ENCODE measurements at places on chromosomes 7 and 10.

DNA sequence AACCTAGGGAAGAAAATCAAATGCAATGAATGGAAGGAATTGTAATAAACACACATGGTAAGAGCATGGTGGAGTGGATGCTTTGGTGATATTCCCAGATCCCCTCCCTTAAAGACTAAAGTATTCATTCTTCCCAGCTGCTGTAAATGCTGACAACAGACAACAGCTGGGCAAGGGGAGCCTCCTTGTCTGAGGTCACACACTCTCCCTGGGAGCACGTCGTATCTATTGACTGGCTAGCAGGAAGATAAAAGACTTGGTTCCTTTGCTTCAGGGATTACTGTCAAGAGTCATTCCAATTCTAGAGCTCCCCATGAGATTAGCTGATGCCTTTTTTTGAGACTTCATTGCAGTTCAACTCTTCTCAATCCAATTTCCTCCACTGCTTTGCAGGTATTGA lies 443.5 kb upstream of the ETV1 start:
- no peaks in the 10 kb centered on the region for H3K36me3 ChIP-seq
- H3K27me3 ChIP-seq = no peaks in the 10 kb centered on the region
- H3K4me1 ChIP-seq = no peaks in the 10 kb centered on the region
- H3K27ac ChIP-seq = no peak overlapping the region

GRCh38 chr10:34147641-34148304 lies 667.3 kb downstream of the PARD3 start:
- DNase-seq = no peak
- no peak overlapping the region for H3K4me3 ChIP-seq
- H3K36me3 ChIP-seq = no peaks in the 10 kb centered on the region
- H3K27ac ChIP-seq = no peak overlapping the region
- peaks cover 10% of the 10 kb centered on the region for H3K27me3 ChIP-seq

DNA sequence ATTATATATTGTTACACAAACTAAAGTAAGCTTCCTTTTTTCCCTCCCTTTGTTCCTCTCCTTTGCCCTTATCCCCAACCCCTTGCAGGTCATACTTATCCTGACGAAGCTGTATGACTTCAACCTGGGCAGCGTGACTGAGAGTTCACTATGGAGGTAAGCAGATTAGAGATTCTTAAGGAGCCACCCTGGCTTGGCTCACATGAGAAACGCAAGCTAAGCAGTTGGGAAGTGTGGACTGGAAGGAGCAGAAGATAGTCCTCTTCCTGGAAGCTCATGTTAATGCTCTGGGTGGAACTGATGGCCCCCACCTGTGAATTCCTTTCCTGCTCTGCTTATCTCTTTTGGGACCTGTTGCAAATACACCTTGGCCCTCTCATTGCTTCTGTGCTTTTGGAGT lies 201.6 kb downstream of the SORCS3 start:
- DNase-seq = no peak
- no peak overlapping the region for H3K27ac ChIP-seq
- H3K4me1 ChIP-seq = no peaks in the 10 kb centered on the region
- H3K27me3 ChIP-seq = no peaks in the 10 kb centered on the region
- H3K36me3 ChIP-seq = no peaks in the 10 kb centered on the region

DNA sequence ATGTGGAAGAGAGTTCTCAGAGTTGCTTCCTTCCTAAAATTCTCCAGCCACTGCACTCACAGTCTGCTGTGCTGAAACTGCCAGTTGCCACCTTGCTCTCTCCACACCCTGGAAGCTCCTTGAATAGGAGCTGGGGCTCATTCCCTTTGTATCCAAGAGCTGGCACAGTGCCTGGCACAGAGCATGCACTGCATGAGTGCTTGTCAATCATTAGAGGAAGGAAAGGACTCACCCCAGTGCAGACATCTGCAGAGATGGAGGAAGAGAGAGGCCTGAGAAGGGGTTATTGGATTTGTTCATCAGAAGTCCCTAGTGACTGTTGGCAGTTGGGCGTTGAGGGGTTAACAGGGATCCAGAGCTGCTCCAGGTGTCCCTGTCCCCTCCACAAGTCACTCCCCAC lies 41.7 kb upstream of the DUSP5 start:
- H3K4me1 ChIP-seq = peaks cover 53% of the 10 kb centered on the region
- H3K27me3 ChIP-seq = no peaks in the 10 kb centered on the region
- DNase-seq = no peak
- peak overlapping the region; percentile 61 for H3K27ac ChIP-seq

DNA sequence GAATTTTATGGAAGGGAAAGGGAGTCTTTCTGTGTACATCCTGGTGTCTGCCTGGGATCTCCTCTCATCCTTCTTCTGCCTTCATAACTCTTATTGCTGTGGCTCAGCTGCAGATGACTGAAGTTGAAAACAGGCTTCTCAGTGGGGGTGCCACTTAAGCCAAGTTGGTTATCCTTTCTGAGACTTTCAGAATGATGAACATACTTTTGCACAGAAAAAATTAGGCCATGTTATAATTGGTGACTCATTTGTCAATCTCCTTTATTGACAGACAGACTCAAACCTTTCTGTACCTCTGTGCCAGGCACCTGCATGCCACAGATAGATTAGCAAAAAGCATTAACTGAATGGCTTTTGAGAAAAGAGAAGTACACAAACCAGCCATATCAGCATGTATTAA lies 430.3 kb downstream of the SORCS1 start:
- H3K27ac ChIP-seq = no peak overlapping the region
- no peaks in the 10 kb centered on the region for H3K4me1 ChIP-seq
- no peak overlapping the region for H3K4me3 ChIP-seq
- H3K27me3 ChIP-seq = no peaks in the 10 kb centered on the region

- no peak overlapping the region for H3K4me3 ChIP-seq
- H3K27me3 ChIP-seq = no peaks in the 10 kb centered on the region
- peaks cover 52% of the 10 kb centered on the region for H3K36me3 ChIP-seq
- H3K27ac ChIP-seq = no peak overlapping the region
- DNase-seq = no peak
Observed at GRCh38 chr7:135420786-135421185, 89.1 kb downstream of the CNOT4 start.

- no peaks in the 10 kb centered on the region for H3K36me3 ChIP-seq
- no peak overlapping the region for H3K27ac ChIP-seq
- no peak for DNase-seq
- peaks cover 2% of the 10 kb centered on the region for H3K27me3 ChIP-seq
- no peak overlapping the region for H3K4me3 ChIP-seq
- peaks cover 7% of the 10 kb centered on the region for H3K4me1 ChIP-seq
Observed at GRCh38 chr10:7598771-7599170, 68.0 kb downstream of the ITIH5 start.

DNA sequence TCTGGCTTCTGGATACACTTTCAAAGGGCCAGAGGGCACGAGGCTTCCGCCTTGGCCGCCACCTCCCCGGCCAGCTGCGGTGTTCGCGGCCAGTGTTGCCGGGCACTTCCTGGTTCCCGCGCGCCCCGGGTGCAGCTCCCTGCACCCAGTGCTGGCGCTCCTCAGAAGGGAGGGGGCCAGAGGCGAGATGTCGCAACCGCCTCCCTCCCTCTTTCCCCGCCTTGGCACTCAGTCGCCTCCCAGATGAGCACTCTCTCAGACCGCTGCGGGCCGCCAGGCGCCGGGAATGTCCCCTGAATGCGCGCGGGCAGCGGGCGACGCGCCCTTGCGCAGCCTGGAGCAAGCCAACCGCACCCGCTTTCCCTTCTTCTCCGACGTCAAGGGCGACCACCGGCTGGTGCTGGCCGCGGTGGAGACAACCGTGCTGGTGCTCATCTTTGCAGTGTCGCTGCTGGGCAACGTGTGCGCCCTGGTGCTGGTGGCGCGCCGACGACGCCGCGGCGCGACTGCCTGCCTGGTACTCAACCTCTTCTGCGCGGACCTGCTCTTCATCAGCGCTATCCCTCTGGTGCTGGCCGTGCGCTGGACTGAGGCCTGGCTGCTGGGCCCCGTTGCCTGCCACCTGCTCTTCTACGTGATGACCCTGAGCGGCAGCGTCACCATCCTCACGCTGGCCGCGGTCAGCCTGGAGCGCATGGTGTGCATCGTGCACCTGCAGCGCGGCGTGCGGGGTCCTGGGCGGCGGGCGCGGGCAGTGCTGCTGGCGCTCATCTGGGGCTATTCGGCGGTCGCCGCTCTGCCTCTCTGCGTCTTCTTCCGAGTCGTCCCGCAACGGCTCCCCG lies at the start of gene FFAR4:
FFAR4 (plus strand) TSS at position 231 of the 842 bp plus-strand sequence; CDS start at position 287, 56 bp downstream.
- H3K4me1 ChIP-seq = peaks cover 7% of the 10 kb centered on the region
- no peaks in the 10 kb centered on the region for H3K36me3 ChIP-seq
- H3K27me3 ChIP-seq = peaks cover 73% of the 10 kb centered on the region
- DNase-seq = no peak

GRCh38 chr7:12322903-12323300 lies 80.8 kb downstream of the VWDE start:
- no peak for DNase-seq
- H3K27ac ChIP-seq = no peak overlapping the region
- no peaks in the 10 kb centered on the region for H3K27me3 ChIP-seq
- no peak overlapping the region for H3K4me3 ChIP-seq
- no peaks in the 10 kb centered on the region for H3K36me3 ChIP-seq

DNA sequence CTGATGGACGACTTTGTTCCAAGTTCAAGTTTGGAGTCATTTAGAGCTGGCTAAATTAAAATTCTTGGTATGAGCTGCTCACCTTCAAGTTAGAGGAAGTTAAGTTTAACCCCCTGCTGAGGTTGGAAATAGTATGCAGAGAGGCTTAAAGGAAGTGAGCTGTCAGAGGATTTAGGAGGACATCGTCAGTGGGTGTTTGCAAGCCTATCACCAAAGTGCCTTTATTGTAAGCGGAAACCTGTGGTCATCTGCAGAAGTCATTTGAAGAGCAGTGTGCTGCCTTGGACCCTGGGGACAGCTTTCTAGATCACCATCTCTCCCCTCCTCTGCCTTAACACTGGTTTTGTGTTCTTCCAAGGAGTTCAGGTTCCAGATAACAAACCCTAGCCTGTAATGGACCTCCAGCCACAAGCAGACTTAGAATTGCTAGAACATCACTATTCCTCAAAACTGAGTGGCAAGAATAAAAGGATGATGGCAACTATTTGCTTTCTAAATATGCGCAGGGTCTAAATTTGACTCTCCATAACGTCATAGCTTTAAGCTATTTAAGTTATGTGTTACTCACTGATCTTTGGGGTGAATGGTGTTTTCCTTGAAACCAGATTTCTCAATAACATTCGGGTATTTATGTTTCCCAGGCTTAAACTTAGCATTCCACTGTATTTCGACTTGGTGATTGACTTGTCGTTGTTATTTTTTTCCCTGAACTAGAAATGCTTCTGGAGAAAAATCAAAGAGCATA lies 93.4 kb downstream of the SLC39A12 start:
- H3K27me3 ChIP-seq = peaks cover 6% of the 10 kb centered on the region
- H3K4me3 ChIP-seq = no peak overlapping the region
- no peaks in the 10 kb centered on the region for H3K36me3 ChIP-seq
- H3K4me1 ChIP-seq = no peaks in the 10 kb centered on the region
- H3K27ac ChIP-seq = no peak overlapping the region
- DNase-seq = no peak

DNA sequence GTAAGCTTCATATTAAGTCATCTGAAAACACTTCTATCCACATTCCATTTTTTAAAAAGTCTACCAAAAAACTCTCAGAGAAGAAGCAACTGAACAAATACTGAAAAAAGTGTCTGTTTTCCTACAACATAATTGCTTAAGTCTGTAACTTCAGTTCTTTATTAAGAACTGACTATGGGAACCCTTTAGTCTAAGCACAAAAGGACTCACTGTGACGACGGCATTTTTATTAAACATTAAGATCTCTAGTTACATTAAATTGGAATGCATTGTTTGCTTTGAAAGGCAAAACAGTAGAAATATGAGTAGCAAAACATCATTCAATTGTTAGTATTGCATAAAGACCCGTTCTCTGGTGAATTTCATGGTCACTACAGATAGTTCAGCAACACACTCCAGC lies 5.8 kb upstream of the FAM3C start:
- no peak for DNase-seq
- no peaks in the 10 kb centered on the region for H3K27me3 ChIP-seq
- H3K36me3 ChIP-seq = no peaks in the 10 kb centered on the region
- peaks cover 13% of the 10 kb centered on the region for H3K4me1 ChIP-seq

GRCh38 chr7:2853147-2853546 lies 9.0 kb upstream of the GNA12 start:
- H3K27ac ChIP-seq = no peak overlapping the region
- DNase-seq = no peak
- H3K4me3 ChIP-seq = no peak overlapping the region
- H3K36me3 ChIP-seq = no peaks in the 10 kb centered on the region
- H3K27me3 ChIP-seq = no peaks in the 10 kb centered on the region

- DNase-seq = no peak
- H3K4me1 ChIP-seq = no peaks in the 10 kb centered on the region
- peaks cover 6% of the 10 kb centered on the region for H3K27me3 ChIP-seq
- H3K4me3 ChIP-seq = no peak overlapping the region
Observed at GRCh38 chr7:135791543-135792362, 43.1 kb upstream of the FAM180A start.

DNA sequence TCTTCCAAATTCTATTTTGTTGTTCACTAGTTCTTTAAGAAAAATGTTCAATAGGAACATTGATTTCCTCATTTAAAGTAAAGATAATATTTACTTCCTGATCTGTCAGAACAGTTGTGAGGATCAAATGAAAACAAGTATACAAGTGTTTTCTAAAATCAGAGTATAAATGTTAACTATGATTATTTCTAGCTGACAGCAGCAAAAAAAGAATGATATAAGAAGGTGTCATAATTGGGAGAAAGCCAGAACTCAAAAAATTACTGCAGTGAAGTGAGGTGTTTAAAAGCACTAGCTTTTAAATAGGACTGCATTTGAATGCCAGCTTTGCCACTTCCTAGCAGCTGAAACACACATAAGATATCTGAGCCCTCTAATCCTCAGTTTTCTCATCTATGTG lies 283.3 kb downstream of the RNLS start:
- no peak for DNase-seq
- H3K36me3 ChIP-seq = no peaks in the 10 kb centered on the region
- H3K27me3 ChIP-seq = no peaks in the 10 kb centered on the region
- H3K4me3 ChIP-seq = no peak overlapping the region
- peaks cover 9% of the 10 kb centered on the region for H3K4me1 ChIP-seq

GRCh38 chr7:29328045-29328444 lies 133.5 kb downstream of the CHN2 start:
- H3K36me3 ChIP-seq = no peaks in the 10 kb centered on the region
- H3K27me3 ChIP-seq = no peaks in the 10 kb centered on the region
- H3K4me1 ChIP-seq = peaks cover 18% of the 10 kb centered on the region
- no peak for DNase-seq

GRCh38 chr7:98458090-98458875 lies 57.4 kb upstream of the BAIAP2L1 start:
- no peaks in the 10 kb centered on the region for H3K36me3 ChIP-seq
- H3K27ac ChIP-seq = no peak overlapping the region
- H3K4me3 ChIP-seq = no peak overlapping the region
- H3K27me3 ChIP-seq = no peaks in the 10 kb centered on the region

Measured in activated T-cell treated with anti-CD3 and anti-CD28 coated beads, Interleukin-2, amount 50 U/mL, for 24 hours (primary cell).